Stimulated activated CD4-positive, alpha-beta T cell treated with anti-CD3 and anti-CD28 coated beads, TNF-alpha, amount 100 ng/mL, for 4 hours (primary cell): ENCODE measurements at places on chromosomes 12 and 14.

DNA sequence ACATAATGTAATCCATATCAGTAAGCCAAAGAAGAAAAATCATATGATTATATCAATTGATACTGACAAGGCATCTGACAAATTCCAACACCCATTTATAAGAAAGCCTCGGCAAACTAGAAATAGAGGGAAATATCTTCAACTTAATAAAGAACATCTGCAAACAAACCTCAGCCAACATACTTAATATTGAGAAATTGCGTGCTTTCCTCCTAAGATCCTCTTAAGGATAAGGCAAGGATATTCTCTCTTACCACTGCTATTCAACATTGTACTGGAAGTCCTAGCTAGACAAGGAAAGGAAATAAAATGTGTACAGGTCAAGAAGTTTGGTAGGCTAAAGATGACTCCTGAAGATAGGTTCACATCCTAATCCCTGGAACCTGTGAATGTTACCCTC is 115.9 kb downstream of the DERA start:
- no peak for DNase-seq

GRCh38 chr12:22047494-22047893 is 1.5 kb downstream of the CMAS start:
- no peak for DNase-seq

DNA sequence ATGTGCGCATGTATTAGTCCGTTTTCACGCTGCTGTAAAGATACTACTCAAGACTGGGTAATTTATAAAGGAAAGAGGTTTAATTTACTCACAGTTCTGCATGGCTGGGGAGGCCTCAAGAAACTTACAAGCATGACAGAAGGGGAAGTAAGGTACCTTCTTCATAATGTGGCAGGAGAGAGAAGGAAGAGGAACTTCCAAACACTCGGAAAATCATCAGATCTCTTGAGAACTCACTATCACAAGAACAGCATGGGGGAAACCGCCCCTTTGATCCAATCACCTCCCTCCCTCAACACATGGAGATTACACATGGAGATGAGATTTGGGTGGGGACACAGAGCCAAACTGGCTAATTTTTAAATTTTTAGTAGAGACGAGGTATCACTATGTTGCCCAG is 41.8 kb upstream of the SNX6 start:
- DNase-seq = no peak

- DNase-seq = no peak
These were observed 1.6 kb downstream of the SLC48A1 start for GRCh38 chr12:47774663-47775062.

GRCh38 chr14:57390806-57391516 is 575 bp downstream of the NAA30 start:
- no peak for DNase-seq

DNA sequence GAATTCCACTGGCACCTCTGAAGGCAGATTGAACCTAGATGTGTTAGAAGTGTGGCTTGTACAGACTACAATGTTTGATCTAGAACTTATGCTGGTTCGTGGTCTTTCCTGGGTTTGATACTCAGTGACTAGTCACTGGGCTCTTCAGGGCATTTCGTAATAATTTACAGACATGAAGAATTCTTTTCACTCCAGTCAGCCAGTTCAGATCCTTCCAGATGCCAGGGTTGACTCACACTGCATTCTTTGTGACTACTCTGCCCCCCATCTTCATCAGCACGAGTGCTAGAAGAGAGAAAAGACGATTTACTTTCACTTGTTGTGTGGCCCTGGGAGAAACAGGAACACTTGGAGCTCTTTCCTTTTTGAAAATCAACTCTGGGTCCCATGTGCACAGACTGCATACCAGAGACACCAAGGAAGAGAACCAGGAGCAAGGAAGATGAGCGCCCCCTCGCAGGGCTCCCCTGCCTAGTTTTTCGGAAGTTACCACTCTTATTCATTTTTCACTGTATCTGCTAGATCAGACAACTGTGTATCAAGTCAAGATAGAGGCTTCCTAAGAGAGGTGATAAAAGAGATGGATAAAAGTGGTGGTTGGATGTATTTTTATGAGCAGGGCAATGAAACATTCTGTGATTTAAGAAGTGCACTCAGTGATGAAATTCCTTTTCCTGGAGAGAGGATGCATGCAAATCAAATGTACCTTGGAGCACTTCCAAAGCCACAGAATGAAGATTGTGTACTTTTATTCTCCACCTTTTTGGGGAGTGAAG is 33.5 kb upstream of the EVL start:
- no peak for DNase-seq

GRCh38 chr14:105902131-105902898 is 375.9 kb downstream of the TMEM121 start:
- no peak for DNase-seq

GRCh38 chr14:77208291-77208978 is 26.8 kb downstream of the TMEM63C start:
- DNase-seq = peak; percentile 4

- no peak for DNase-seq
These were observed 146.2 kb upstream of the RFLNA start for GRCh38 chr12:124148481-124149273.

- no peak for DNase-seq
These were observed 234.3 kb downstream of the EFCAB11 start for GRCh38 chr14:89720076-89720687.

- no peak for DNase-seq
These were observed 401.3 kb downstream of the DIO2 start for GRCh38 chr14:79809849-79810612.

DNA sequence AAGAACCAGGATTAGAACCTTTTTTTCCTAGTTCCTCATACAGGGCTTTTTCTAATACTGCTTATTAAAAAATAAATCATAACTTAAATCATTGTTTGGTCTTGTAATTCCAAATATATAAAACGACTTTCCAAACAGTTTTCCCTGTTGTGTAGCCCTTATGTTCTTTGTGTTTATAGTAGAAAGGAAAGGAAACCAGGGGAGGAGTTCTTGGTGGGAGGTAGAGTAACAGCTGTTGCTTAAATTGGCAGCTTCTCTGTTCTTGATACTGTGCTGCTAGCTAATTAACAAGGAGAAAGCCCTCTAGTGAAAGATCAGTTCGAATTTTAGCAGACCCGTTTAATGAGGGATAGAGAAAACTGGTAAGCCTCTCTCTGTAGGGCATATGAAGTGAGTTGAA is 15.0 kb downstream of the SRP54 start:
- no peak for DNase-seq

- no peak for DNase-seq
These were observed 8.5 kb downstream of the KLHL33 start for GRCh38 chr14:20427231-20428009.

DNA sequence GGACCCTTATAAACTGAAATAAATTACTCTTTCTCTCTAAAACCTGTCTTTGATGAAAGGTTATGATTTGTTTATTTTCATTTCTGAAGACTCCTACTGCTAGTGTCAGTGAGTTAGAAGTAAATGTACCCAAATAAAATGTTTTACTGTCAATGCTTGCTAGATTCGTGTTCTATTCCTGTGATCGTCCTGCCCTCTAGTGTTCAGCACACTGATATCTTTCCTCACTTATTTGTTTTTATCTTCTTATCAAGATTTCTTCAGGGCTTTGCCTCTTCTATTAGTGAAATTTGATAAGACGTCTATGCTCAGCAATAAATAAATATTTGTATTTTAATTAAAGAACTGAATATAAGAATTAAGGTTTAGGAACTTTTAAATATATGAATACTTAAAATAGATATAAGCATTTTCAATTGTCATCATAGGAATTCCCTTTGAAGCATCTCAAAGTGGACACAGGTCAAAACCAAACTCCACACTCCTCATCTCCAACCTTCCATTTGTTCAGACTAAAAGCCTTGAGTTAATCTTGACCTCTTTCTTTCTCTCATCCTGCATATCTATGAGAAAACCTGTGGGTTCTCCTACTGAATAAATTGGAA is 75.8 kb downstream of the C12orf50 start:
- no peak for DNase-seq
